ENCODE measurements at places on chromosomes 4 and X. TPM values are rescaled to one million over a fixed set of nuclear protein-coding genes. Genes with fewer than 3 reads are reported as not detected.

MTNR1A gene
- 0.51 TPM for total RNA-seq

RHOH gene
- 12.9 TPM for total RNA-seq

GPC4 gene
- 60.4 TPM for total RNA-seq

XK gene
- 7.3 TPM for total RNA-seq

ZNF185 gene
- total RNA-seq, result 15.8 TPM

L1CAM gene
- 0.74 TPM for total RNA-seq

SMIM31 gene
- 3.8 TPM for total RNA-seq

TKTL2 gene
- total RNA-seq, result not detected

SCOC gene
- total RNA-seq, result 38.0 TPM

NLGN4X gene
- 1.4 TPM for total RNA-seq

DNA sequence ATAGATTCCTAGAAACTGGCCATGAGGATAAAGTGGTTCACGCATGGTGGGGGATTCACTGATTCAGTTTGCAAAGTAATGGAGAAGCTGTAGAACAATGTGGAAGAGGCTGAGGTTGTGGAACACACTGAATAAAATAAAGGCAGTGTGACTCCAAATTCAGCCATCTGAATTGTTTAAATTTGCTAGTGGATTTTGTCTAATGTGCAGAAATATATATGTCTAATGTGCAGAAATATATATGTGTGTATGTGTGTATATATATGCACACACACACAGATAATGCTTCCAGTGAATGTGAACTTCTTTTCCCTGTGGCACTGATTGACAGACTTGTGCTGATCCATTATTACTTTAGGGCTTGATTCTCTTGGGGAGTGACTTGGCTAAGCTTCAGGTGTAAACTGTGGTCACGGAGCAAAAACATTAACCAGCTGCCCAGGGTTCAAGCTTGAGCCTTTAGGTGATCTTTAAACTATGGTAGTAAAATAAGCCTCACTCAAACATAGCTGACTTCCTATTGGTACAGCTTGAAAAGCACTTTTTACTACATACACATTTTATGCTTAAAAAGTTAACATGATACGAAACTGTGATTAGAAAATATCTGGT lies 3.5 kb downstream of the STBD1 start:
- no peak for DNase-seq
- peaks cover 17% of the 10 kb centered on the region for H3K4me1 ChIP-seq
- H3K4me3 ChIP-seq, result no peak overlapping the region
- H3K27ac ChIP-seq, result no peak overlapping the region
- peaks cover 4% of the 10 kb centered on the region for H3K36me3 ChIP-seq

- no peak overlapping the region for H3K4me3 ChIP-seq
- H3K27ac ChIP-seq, result no peak overlapping the region
- no peaks in the 10 kb centered on the region for H3K4me1 ChIP-seq
- no peaks in the 10 kb centered on the region for H3K36me3 ChIP-seq
- DNase-seq, result no peak
These were observed 42.1 kb downstream of the SLC9A7 start for GRCh38 chrX:46716796-46717195.

DNA sequence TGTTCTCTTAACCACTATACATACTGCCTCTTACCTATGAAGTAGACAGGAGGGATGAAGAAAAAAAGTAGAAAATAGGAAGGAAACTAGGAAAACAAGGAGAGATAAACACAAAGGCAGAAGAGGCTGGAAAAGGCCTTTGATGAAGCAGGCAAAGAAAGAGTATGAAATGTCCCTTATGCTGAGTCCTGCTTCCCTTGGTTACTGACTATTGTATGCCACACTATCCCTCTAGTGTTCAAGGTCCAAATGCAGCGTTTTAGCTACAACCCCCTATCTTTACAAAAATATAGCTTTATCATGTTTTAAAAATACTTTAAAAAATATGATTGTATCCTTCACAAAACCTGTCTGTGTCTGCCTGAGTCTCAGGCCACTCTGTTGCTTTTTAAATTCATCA lies 233.1 kb downstream of the CAMK2D start:
- H3K4me3 ChIP-seq, result no peak overlapping the region
- H3K36me3 ChIP-seq, result peaks cover 7% of the 10 kb centered on the region
- no peak for DNase-seq
- peaks cover 3% of the 10 kb centered on the region for H3K4me1 ChIP-seq
- H3K27ac ChIP-seq, result no peak overlapping the region

DNA sequence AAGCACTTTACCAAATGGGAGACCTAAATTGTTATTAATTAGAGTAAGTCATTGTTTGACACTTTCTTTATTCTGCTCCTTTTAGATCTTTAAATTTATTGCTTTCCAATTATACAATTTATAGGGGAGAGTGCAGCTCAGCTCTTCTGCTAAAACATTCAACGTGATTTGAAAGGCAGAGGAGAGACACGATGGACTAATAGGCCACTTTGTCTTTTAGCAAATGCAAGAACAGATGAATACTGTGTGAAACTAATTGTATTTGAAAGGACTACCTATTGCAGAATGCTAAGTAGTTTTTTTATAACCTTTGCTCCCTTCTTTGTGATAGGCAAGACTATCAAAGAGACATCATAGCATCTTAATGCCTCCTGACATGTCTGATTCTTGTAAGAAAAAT lies 320.4 kb upstream of the KLF3 start:
- H3K4me1 ChIP-seq, result no peaks in the 10 kb centered on the region
- H3K36me3 ChIP-seq, result no peaks in the 10 kb centered on the region
- H3K27ac ChIP-seq, result no peak overlapping the region
- no peak overlapping the region for H3K4me3 ChIP-seq
- H3K27me3 ChIP-seq, result no peaks in the 10 kb centered on the region

DNA sequence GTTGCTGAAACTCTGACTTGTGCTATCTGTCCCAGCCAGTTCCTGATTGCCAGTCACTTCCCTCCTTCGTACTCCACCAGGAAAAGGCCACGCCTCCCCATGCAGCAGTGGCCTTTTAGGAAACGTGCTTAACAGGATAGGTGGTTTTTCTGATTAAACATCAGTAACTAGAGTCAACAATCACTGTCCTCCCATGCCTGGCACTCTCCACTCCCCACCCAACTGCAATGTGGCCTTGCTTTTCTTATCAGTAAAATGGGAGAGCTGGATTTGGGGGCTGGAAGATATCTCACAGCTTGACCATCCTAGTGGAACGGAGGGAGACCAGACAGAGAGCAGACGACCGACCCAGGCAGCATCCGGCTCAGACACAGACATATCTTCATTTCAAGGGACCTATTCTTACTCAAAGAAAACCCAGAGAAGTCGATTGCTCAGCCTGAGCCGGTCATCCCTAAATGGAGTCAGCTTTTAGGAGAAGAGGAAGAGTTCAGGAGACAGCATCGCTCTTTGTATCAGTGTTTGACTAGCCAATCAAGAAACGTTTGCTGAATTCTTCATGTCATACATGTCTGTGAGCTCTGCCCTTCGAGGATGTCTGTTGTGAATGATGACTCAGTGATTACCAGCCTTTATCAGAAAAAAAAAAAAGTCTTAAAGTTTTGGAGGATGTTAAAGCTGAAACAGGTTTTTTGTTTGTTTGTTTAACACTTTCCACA lies 12.7 kb upstream of the UBA6 start:
- H3K4me3 ChIP-seq, result no peak overlapping the region
- peaks cover 3% of the 10 kb centered on the region for H3K4me1 ChIP-seq
- DNase-seq, result no peak
- H3K27ac ChIP-seq, result no peak overlapping the region

DNA sequence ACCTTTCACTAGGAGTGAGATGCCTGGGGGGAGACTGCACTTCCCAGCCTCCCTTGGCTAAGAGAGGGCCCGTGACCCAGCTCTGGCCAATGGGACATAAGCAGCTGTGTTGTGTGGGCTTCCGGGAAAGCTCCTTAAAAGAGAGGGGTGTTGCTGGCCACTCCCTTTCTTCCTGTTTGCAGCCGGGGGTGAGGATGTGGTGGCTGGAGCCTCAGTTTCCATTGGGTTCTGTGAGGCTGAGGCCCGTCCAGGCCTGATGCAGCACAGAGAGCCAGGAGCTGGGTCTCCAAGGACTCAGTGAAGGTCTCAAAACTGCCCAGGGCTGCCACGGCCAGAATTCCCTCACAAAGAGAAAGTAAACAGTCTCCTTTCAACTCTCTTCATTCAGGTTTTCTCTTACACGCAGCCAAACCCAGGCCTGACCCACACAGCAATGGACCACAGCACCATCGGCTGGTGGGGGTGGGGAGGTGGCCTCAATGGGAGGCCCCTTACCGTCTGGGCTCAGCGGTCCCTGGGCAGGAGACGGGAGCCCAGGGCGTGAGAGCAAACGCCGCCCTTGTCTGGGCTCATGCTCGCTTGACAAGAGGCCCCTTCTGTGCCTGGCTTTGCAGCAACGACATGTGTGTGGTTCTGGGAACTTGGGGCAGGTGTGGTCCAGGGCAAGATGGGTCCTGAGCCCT lies 6.6 kb downstream of the NKX1-1 start:
- peaks cover 7% of the 10 kb centered on the region for H3K36me3 ChIP-seq
- DNase-seq, result no peak
- no peak overlapping the region for H3K27ac ChIP-seq
- H3K4me1 ChIP-seq, result no peaks in the 10 kb centered on the region
- no peak overlapping the region for H3K4me3 ChIP-seq

DNA sequence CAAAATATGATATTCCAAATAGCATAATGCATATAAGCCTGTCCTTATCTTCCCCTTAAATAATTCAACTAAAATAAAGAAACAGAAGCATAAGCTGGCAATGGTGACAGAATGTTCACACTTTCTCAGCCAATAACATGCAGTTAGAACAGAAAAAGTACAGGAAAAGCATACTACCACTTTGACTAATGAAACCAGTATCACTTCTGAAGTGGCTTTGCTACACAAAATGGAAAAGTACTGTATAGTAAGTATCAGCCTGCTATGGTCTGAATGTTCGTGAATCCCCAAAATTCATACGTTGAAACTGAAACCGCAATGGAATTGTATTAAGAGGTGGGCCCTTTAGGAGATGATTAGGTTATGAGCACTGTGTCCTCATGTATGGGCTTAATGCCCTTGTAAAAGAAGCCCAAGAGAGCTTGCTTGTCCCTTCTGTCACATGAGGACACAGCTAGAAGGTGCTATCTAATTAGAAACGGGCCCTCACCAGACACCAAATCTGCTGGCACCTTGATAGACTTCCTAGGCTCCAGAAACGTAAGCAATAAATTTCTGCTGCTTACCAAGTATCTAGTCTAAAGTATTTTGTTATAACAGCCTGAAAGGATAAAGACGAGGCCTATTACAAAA lies 102.6 kb downstream of the PRDM5 start:
- DNase-seq, result no peak
- no peak overlapping the region for H3K4me3 ChIP-seq
- H3K27me3 ChIP-seq, result no peaks in the 10 kb centered on the region

- H3K36me3 ChIP-seq, result no peaks in the 10 kb centered on the region
- H3K4me1 ChIP-seq, result peaks cover 3% of the 10 kb centered on the region
- no peak for DNase-seq
- H3K4me3 ChIP-seq, result no peak overlapping the region
- peaks cover 5% of the 10 kb centered on the region for H3K27me3 ChIP-seq
These were observed 34.7 kb upstream of the PLAC1 start for GRCh38 chrX:134692990-134693389.

GRCh38 chr4:64539234-64539849 lies 130.1 kb upstream of the TECRL start:
- DNase-seq, result peak; percentile 86
- no peaks in the 10 kb centered on the region for H3K27me3 ChIP-seq
- no peak overlapping the region for H3K27ac ChIP-seq
- no peaks in the 10 kb centered on the region for H3K4me1 ChIP-seq
- H3K4me3 ChIP-seq, result no peak overlapping the region
- no peaks in the 10 kb centered on the region for H3K36me3 ChIP-seq

DNA sequence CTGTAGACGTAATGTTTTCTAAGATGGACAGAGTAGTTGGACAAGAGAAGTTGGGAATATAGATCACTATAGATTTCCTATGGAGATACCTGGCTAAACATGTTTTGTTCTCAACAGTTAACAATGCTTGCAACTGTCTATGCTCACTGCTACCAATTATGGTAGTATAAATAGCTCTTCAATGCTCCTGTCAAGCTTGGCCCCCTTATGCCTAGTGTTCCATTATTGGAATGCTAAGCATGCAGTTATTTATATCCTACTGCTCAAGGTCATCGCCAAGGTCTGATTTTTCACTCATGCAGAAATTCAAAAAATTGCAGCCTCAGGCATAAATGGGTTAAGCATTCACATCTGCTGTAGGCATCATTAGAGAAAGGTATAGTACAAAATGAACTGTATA lies 519.0 kb downstream of the IL15 start:
- H3K27ac ChIP-seq, result no peak overlapping the region
- H3K4me3 ChIP-seq, result no peak overlapping the region
- H3K4me1 ChIP-seq, result no peaks in the 10 kb centered on the region
- H3K36me3 ChIP-seq, result no peaks in the 10 kb centered on the region
- DNase-seq, result no peak
- H3K27me3 ChIP-seq, result no peaks in the 10 kb centered on the region

DNA sequence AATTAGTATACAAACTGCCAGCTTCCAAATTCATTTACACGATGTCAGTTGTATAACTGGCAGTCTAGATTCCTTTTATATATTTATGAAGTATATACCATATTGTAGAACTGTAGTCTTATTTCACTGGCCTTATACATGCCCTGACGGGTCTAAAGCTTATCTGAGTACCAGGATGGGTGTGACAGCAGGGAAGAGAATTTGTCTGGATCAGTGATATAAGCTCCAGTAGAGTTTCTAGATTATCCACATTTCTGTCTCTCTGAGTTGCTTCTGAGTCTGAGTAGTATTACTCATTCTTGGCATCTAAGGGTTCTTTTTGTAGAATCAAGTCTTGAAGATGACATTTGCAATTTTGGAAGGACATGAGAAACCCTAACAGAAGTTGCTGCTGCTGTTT lies 101.3 kb downstream of the RPA4 start:
- no peak overlapping the region for H3K27ac ChIP-seq
- H3K27me3 ChIP-seq, result no peaks in the 10 kb centered on the region
- H3K4me1 ChIP-seq, result no peaks in the 10 kb centered on the region

DNA sequence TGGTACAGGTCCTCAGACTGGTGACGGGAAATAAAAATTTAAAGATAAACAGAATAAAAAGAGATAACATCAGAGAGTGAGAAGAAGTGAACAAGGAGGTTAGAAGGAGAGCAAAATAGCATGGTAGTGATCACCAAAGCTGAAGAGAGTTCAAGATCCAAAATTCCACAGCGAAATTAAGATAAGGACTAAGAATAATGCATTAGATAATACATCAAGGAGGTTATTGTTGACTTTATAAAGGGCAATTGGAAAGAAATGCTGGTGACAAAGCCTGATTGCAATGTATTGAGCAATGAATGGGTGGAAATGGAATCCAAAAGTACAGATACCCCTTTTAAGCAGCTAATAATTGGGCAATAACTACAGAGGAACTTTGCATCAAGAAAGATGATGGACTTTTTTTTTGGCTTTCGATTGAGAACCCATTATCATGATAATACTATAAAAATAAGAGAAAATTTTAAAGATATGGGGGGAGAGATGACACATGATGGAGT lies 101.6 kb upstream of the MAP9 start:
- no peak for DNase-seq
- no peak overlapping the region for H3K27ac ChIP-seq
- no peaks in the 10 kb centered on the region for H3K27me3 ChIP-seq
- no peaks in the 10 kb centered on the region for H3K4me1 ChIP-seq
- H3K4me3 ChIP-seq, result no peak overlapping the region

DNA sequence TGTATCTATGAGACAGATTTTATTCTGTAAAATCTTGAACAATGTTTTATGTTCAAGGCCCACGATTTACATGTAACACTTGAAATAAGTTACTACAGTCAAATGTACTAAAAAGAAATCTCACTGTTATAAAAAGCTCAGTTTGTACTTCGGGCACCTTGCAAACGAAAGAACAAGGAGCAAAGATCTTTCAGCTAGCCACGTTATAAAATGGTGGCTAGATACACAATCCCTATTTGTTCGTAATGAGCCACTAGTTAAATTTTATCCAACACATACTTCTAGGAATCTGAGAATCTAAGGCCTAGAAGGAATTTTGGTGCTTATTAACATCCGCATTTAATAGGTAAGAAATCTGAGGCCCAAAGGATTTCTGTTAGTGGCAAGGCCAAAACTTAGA lies 2.5 kb downstream of the ARHGEF9 start:
- no peak for DNase-seq
- no peaks in the 10 kb centered on the region for H3K36me3 ChIP-seq
- H3K27me3 ChIP-seq, result no peaks in the 10 kb centered on the region

Measured in lung (tissue), 17 donors.